ENCODE measurements at places on chromosomes 6 and 20.

DNA sequence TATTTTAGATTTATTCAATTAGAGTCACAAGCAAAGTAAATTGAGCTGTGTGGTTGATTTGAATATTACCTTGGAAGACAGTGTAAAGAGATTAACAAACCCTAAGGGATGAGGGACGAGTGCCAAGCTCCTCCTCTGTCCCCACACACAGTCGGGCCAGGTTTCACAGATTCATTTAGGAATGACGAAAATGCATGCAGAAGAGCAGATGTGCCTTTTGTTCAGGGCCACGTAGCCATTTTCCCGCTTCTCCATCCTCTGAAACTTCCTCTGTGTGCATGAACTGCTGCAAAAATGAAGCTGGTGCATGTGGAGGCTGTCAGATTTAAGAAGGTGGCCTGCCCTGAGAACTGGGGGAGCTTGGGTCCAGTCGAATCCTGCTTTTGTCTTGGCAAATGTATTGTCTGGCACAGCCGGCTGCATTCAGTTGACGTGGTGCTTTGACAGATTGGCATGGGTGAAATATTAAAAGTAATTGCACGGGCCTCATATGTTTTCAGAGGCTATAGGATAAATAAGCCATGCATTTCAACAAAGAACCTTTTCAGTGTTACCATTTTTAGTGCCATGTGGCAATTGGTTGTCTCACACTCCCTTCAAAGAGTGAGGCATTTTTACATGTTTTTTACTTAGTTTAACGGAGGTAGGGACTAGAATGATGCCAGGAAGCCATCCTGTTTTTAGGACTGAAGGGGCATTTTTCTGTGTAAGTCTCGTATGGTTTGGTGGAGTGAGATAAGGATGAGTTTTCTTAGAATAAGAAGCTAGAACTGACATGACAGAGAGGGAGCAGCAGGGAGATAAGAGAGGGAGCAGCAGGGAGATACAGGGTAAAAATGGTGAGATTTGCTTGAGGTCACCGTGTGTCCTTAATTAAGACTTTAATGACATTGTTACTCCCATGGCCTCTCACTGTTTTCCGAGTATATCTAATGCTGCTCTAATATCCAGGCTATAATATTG is 361.1 kb downstream of the NRN1 start:
- no peak for DNase-seq

GRCh38 chr6:118715376-118715775 is 64.0 kb upstream of the CEP85L start:
- no peak for DNase-seq

GRCh38 chr6:15630202-15630601 is 32.6 kb downstream of the DTNBP1 start:
- no peak for DNase-seq

GRCh38 chr6:7261852-7262461 is 51.0 kb downstream of the SSR1 start:
- no peak for DNase-seq

DNA sequence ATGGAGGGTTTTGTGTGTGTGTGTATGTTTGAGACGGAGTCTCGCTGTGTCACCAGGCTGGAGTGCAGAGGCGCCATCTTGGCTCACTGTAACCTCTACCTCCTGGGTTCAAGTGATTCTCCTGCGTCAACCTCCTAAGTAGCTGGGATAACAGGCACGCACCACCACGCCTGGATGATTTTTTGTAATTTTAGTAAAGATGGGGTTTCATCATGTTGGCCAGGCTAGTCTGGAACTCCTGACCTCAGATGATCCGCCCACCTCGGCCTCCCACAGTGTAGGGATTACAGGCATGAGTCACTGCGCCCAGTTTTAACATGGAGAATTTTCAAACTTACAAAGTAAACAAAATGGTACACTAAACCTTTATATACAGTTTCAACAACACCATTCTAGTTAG is 22.8 kb downstream of the AMD1 start:
- no peak for DNase-seq

- no peak for DNase-seq
These were observed 513.7 kb upstream of the SULF2 start for GRCh38 chr20:48298851-48299484.

DNA sequence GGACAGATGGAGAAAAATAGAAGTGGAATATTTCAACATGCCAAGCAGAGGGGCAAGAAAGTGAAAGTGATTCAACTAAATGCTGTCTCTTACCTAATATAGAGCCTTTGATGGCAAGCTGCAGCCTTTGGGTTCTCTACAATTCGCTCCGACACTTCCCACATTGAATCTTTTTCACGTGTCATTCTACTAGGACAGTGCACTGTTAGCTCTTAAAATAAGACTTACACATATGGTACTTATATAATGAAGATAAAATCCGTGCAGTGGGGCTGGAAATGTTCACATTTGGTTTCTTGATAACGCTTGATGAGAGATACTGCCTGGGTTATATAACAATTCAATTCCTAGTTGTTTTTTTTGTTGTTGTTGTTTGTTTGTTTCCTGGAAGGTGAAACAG is 502.4 kb downstream of the LMBRD1 start:
- DNase-seq: no peak

DNA sequence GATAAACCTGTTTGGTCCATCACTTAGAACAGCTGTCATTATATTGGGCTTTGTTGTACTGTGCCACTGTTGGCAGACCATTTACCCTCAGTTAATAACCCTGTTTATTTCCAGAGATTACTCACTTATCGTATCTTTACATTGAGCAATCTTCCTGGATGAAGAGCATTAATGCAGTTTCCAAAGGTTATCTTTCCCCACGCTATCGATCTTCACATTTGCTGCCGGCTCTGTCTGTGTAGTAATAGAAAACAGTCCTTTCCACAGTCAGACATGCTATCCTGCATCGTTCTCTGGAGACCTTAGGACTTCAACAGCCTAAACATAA is 27.4 kb downstream of the GHRH start:
- DNase-seq: no peak

DNA sequence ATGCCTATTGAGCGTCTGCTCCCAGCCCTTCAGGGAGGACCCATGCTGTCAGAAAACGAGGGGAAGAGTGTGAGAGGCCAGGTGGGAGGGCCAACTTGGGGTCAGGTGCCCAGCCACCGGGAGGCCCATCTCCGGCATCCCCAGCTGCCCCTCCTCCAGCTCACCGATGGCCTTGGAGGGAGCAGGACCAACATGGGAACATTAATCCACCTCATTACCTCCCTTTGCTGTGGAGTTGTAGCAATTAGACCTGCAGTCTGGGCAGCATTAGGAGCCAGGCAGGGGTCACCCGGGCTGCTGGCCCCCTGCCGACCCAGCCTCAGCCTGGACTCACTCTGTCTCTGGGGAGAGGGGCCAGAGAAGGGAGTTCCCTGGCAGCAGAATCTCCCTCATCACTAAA is 25.1 kb downstream of the DLGAP4 start:
- DNase-seq: no peak

- DNase-seq: no peak
These were observed 16.8 kb downstream of the SOX4 start for GRCh38 chr6:21610341-21610740.

GRCh38 chr6:35427851-35428321 is 24.3 kb upstream of the FANCE start:
- DNase-seq: no peak

DNA sequence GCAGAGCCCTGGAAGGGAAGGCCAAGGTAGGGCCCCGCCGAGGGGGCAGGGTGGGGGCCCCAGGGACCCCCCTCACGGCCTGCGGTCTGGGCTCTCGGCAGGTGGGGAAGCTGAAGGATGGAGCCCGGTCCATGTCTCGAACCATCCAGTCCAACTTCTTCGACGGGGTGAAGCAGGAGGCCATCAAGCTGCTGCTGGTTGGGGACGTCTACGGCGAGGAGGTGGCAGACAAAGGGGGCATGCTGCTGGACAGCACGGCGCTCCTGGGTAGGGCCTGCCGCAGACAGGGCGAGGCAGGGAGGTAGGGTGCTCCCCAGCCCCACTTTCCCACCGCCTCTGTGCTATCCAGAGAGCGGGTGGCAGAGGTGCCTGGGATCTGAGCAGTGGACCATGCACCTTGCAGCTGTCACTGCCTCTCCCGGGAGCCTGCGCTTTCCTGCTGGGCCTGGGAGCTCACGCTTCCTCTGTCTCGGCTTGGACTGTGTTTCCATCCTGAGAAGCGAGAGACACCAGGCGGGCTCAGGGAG is 83.1 kb downstream of the SYNJ2 start:
- no peak for DNase-seq

- no peak for DNase-seq
These were observed 140.9 kb downstream of the ANKRD60 start for GRCh38 chr20:58087562-58087858.

DNA sequence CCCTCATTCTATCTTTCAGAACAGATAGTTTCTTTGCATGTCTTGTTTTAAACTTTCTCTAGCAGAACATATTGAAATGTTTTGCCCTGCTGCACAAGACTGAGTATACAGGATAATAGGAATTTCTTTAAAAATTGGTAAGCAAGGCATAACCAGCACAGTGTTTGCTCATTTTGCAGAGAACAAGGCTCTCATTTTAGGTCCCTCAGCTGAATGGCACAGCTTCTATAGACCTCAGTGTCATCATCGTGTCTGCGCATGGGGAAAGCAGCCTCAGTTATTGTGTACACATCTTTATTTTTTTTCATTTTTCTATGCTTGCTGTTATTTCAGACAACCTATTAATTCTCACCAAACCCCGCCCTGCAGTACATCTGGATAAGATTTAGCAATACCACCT is 35.7 kb downstream of the TTI1 start:
- no peak for DNase-seq

GRCh38 chr6:37485291-37485702 is 14.4 kb downstream of the CCDC167 start:
- no peak for DNase-seq

DNA sequence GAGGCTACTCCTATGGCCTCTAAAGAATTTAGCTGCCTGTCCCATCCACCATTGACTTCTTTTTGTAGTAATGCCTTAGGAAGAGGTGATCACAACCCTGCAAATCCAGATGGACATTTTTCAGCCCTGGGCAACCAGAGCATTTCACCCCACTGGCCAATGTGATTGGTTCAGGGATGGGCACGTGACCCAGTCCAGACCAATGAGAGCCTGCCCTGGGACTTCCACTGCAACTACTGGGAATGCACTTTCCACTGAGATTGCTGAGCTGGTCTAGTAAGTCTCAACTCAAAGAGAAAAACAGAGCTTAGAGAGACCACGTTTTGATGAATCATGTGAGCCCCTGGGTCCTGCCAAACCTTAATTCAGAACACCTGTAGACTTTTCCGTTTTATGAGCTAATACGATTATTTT is 8.9 kb upstream of the UBE2V1 start:
- no peak for DNase-seq

GRCh38 chr6:23175391-23175790 is 606.0 kb downstream of the HDGFL1 start:
- DNase-seq: no peak

DNA sequence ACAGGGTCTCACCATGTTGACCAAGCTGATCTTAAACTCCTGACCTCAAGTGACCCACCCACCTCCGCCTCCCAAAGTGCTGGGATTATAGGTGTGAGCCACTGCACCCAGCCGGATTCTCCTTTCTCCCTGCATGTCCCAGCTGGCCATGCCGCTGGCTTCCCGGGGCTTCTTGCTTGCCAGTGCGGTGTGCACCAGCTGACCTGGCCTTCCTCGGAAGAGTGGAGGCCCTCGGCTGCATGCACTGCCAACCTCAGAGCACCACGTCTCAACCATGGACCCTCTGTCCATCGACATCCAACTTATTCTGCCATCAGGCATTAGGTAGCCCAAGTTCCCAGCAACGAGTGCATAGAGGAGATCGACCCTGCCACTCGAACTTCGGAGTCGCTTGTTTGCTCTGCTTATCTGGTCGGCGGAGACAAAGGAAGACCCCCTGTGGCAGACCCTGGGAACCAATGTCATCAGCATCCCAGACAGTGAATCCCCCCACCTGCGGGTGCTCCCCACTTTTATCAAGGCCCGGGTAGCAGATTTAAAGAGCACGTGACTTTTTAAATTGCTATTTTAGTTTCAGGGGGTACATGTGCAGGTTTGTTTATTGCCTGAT is 307.8 kb downstream of the CDH4 start:
- no peak for DNase-seq
